ENCODE measurements at places on chromosomes 5 and 9.

GRCh38 chr9:69089491-69089890 lies 53.9 kb downstream of the FXN start:
- no peaks in the 10 kb centered on the region for H3K36me3 ChIP-seq
- no peaks in the 10 kb centered on the region for H3K27me3 ChIP-seq
- no peaks in the 10 kb centered on the region for H3K4me1 ChIP-seq

- H3K4me3 ChIP-seq = no peak overlapping the region
- H3K27me3 ChIP-seq = peaks cover 13% of the 10 kb centered on the region
- H3K27ac ChIP-seq = peak overlapping the region; percentile 26
These were observed 3.3 kb downstream of the NACC2 start for GRCh38 chr9:136091582-136092352.

GRCh38 chr5:72234265-72234700 lies 85.8 kb downstream of the MRPS27 start:
- DNase-seq = peak; percentile 38
- H3K4me3 ChIP-seq = no peak overlapping the region
- peaks cover 3% of the 10 kb centered on the region for H3K4me1 ChIP-seq
- no peaks in the 10 kb centered on the region for H3K27me3 ChIP-seq
- peaks cover 35% of the 10 kb centered on the region for H3K36me3 ChIP-seq

DNA sequence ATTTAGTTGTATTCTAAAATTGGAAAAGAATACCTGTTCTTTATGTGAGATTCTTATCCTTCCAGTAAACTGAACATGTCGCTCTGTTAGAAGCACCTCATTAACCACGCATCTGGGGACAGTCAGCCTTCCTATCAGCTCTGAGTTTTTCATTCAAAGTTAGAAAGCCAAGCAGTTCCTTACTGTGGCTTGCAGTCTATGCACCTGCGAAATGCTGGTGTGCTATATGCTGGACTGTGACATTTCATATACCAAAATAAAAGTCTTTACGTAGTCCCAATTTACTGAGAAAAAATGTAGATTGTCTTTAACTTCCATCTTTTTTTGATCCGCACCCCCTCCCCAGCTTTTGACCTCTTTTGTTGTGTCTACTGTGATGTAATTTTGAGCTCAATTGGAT lies 4.3 kb downstream of the ANP32B start:
- DNase-seq = no peak
- H3K27ac ChIP-seq = no peak overlapping the region
- H3K4me1 ChIP-seq = peaks cover 17% of the 10 kb centered on the region
- H3K4me3 ChIP-seq = no peak overlapping the region
- peaks cover 3% of the 10 kb centered on the region for H3K36me3 ChIP-seq
